ENCODE measurements at places on chromosomes 4 and X.

GRCh38 chrX:134631426-134632346, 26.6 kb downstream of the PLAC1 start:
- DNase-seq: peak; percentile 29

DNA sequence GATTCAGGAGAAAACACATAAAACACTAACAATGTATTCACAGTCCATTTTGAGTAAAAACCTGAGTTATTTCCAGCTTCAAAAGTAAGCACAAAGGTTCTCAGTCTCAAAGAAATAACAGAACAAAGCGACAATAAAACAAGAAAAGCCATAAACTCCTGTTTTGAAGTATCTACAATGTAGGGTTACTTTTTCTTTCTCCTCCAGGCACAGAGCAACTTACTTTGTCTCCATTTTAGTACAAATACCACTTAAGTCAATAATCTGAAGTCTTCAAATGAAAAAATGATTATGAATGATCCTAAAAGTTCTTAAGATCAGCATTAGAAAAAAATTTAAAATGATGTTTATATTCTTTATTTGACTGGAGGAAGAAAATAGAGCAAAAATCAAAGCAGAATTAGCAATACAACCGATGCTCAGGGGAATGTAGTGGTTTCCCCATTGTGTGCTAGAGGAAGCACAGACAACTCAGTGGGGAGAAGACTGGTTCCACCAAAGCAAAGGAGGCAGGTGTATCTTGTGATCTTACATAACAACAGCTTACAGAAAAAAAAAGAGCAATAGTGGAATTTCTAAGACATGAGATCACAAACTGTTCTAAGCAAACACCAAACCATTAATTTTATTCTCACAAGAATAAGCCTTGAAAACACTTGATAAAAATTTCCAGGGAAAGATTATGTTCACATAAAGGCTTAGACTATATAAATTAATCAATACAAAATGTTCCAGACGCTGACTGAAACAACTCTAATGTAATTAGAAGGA, 35.1 kb downstream of the EPHA5 start:
- DNase-seq: no peak

DNA sequence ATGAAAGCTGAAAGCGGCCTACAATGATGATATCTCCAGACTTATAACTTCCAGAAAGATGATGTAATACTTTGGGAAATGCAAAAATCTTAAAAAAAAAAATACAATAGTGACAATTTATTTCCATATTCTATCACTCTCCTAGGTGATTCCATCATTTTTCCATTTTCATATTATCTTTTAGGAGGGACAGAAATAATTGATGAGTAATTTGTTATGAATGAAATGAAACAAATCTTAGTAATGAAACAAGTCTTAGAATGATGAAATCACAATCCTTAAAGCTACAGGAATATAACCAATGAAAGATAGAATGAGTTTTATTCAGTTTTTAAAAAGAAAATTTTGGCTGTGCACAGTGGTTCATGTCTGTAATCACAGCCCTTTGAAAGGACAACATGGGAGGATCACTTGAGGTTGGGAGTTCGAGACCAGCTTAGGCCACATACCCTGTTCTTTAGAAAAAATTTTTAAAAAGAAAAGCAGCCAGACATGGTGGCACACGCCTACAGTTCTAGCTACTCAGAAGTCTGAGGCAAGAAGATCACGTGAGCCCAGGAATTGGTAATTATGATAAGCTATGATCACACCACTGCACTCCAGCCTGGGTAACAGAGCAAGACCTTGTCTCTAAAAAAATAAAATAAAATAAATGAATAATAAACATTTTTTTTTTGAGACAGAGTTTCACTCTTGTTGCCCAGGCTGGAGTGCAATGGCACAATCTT, 21.7 kb downstream of the CLOCK start:
- no peak for DNase-seq

DNA sequence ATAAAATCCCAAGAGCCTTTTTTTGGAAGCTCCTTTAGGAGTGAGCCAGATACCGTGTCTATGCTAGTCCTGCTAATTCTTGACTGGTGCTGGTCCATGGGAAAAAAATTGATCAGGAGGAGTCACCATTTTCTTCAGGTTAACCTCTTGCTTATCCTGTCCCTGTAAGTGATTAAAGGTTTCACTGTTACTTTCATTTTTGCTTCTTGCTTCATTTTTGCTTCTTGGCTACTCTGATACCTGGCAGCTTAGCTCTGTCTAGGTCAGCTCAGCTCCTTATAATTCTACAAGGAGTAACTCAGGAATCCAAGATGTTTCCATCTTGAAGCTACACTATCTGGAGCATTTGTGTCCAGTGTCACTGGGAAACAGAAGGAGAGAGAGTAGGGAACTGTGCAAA, 45.7 kb downstream of the AFM start:
- no peak for DNase-seq

DNA sequence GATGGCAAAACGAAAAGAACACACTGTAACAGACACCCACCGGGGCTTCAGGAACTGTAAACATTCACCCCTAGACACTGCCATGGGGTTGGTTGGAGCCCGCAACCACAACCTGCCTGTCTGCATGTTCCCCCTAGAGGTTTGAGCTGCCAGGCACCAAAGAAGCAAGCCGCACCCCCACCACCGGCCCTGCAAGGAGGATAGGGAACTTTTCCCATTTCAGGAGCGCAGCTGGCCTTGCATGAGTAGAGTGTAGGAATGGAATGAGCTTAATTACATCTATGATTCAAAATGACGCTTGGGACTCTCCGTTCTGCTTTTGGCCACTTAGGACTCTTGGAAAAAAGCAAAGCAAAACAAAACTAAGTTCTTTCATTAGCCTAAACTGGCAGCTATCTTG, 243.6 kb upstream of the CTSO start:
- DNase-seq: no peak

DNA sequence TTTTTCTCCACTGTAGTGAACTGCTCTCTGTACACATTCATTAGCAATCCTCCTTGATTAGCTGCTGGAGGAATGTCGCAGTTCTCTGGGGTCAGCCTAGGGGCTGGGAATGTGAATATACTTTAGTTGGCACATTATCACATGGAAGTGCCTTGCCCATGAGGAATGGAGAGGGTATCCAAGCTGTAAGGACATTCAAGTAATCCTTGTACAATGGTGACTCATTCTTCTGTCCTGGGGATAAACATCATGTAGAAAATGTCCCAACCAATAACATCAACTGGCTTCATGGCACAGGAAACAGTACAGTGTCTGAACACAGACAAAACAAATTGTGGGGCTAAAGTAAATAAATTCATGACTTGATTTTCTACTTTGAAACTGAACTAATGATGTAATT, 147.1 kb downstream of the GLRA2 start:
- DNase-seq: no peak

- no peak for DNase-seq
These were observed 325.3 kb upstream of the TEX13C start for GRCh38 chrX:124994404-124994803.

- DNase-seq: no peak
These were observed 51.5 kb upstream of the GPR78 start for GRCh38 chr4:8528713-8529112.

- no peak for DNase-seq
These were observed 102.7 kb upstream of the DHX15 start for GRCh38 chr4:24686866-24687692.

DNA sequence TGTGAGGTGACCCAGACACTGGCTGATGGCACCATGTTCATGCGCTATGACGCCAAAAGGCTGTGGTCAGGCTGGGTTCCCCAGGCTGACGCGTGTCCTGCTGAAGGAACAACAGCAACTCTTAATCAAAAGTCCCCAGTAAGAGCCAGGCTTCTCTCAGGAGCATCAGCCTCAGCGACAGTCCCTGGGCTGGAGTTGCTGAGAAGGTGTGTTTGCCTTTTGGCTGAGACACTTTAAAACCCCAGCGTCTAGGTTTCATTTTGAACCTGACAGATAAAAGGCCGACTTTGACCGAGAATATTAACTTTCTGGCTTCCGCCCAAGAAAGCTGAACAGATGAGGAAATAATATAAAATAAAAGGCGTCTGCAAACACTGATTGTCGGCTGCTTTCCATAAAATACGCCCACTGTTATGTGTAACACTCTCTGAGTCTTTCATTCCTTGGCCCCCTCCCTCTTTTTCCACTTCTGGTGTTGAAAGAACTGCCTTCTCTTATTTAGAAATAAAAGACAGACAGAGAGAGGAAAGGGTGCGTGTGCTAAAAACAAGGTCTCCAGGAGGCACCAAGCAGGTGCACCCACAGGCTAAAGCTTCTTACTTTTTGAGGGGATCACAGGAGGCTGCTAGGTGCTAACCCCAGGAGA, 373.6 kb downstream of the MID1IP1 start:
- peak; percentile 63 for DNase-seq

GRCh38 chr4:176818531-176818930, 25.8 kb upstream of the VEGFC start:
- DNase-seq: no peak

- DNase-seq: no peak
These were observed 85.9 kb downstream of the MAGED4 start for GRCh38 chrX:52270453-52271116.

GRCh38 chr4:119139311-119139710, 3.7 kb downstream of the MYOZ2 start:
- no peak for DNase-seq

DNA sequence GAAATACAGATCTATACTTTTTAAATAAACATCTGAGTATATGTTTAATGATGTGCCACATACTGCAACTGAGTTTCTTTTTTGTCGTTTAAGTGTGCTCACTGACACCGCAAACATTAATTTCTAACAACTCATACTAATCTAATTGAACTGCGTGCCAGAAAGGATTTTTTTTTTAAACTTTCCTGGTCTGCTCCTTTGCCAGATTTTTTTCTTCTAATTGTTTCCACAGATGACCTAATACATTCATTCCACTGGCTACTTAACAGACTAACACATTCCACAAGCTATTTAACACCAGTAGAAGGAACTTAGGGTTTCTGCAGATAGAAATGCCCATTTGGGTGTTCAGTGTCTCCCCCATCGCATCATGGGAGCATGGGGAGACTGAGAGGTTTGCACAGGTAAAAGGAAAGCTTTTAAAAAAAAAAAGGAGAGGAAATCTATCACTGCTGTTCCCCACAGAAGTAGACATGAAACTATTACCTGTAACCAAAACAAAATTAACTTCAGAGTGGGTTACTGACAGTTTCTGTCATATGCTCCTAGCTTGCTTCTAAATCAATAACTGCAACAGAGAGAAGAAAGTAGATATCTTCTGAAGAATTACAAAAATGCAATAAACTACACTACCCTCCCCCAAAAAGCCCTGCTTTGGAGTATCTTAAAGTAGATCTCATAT, 31.6 kb downstream of the SH3KBP1 start:
- no peak for DNase-seq

- no peak for DNase-seq
These were observed 440.4 kb upstream of the ADGRL3 start for GRCh38 chr4:60759518-60760245.

DNA sequence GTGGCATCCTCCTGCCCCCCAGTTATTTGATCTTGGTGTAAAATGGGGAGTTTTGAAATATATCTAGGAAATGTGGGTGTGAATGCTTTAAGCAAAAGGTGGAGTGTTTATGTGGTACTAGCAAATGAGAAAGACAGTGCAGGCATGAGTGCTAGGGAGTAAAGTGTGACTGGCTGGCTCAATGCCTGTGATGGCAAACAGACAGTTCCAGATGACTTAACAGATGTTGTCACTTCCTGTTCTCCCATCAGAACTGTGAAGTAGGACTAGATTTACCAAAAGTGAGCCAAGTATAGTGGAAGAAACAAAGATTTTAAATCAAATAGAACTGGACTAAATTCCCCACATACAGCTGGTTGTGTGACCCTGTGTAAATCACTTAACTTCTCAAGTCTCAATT, 8.4 kb upstream of the AMOT start:
- DNase-seq: no peak

Measured in NCI-H2227 treated with DMSO at 0.1 percent for 48 hours (cell line).